IMR-90 (cell line): ENCODE measurements at places on chromosomes 11 and 22.

DNA sequence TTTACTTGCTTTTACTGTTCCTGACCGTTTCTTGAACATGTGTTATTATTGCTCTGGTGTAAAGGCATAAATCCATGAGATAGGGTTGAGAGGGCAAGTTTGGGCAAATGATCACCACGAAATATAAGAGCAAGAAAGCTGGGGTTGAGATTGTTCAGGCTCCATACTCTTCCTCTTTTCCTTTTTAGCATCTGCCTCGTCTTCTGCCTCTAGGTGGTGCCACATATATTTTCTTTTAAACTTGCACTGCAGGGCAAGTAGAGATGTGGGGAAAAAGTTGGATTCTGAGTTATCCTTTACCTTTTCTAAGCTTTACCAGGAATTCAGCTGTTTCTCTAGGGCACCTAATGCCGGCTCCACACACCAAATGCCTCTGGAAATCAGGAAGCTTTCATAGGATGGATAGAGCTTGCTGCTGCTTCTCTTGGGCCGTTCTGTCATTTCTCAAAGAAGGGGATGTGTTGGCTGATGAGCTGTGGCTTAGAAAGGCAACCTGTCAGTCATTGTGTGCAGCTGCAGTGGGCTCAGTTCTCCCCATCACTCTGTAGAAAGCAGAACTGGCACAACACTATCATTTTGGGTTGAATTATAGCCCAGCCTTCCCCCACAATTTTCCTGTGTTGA is 98.2 kb downstream of the LDLRAD3 start:
- no peak for DNase-seq
- no peak overlapping the region for H3K27ac ChIP-seq
- no peaks in the 10 kb centered on the region for H3K36me3 ChIP-seq

- H3K27me3 ChIP-seq, result no peaks in the 10 kb centered on the region
- DNase-seq, result peak; percentile 82
- peaks cover 25% of the 10 kb centered on the region for H3K4me1 ChIP-seq
- peaks cover 8% of the 10 kb centered on the region for H3K36me3 ChIP-seq
These were observed 2.8 kb downstream of the PDXP start for GRCh38 chr22:37661160-37661924.

DNA sequence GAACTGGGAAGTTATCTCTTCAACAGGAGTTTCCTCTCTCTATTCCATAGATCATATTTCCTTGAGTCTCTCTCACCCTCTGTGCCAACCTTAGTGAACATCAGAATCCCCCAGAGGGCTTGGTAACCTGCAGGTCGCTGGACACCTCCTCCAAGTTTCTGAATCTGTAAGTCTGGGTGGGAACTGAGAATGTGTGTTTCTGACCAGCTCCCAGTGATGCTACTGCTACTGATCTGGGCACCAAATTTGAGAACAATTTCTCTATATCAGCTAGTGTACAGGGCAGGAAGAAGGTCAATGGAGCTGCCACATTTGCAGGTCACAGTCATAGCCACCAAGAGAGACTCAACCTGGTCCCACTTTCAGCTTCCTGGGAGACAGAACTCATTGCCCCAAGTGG is 62.9 kb downstream of the RCN1 start:
- H3K36me3 ChIP-seq, result no peaks in the 10 kb centered on the region
- peaks cover 38% of the 10 kb centered on the region for H3K27me3 ChIP-seq
- H3K4me1 ChIP-seq, result no peaks in the 10 kb centered on the region; the same call in 1 of the 2 replicates
- H3K27ac ChIP-seq, result no peak overlapping the region

DNA sequence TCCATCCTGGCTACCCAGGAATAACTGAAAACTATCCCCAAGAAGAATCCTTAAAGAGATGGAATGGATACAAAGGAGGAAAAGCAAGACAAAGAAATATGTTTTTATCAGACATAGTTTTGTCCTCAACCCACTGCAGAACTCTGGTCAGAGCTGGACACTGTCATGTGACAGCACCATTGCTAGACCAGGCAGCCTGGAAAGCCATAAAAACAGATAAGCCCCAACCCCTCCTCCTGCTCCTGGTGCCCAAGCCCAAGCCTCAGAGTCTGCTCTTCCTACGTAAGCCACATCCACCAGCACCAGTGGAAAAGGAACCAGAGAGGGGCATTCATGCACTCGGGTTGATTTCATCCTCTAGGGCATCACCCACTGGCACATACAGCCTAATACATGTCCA is 116.9 kb downstream of the TRIM29 start:
- peaks cover 9% of the 10 kb centered on the region for H3K27me3 ChIP-seq
- no peak for DNase-seq
- no peak overlapping the region for H3K4me3 ChIP-seq
- H3K36me3 ChIP-seq, result no peaks in the 10 kb centered on the region
- H3K4me1 ChIP-seq, result no peaks in the 10 kb centered on the region

DNA sequence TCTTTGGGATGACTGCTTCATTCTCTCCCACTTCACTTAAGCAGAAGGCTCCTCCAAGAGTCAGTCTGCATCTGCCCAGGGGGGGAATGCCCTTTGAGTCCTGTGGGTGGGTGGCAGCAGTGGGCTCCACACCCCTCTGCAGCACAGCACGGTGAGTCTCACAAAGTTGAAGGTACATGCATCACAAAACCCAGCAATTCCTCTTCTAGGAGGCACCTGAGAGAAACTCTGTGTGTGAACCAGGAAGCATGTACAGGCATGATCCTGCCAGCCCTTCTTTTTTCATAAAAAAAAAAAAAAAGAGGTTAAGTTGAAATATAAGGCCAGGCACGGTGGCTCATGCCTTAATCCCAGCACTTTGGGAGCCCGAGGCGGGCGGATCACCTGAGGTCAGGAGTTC is 87.2 kb downstream of the MYO18B start:
- no peaks in the 10 kb centered on the region for H3K4me1 ChIP-seq
- H3K27ac ChIP-seq, result no peak overlapping the region
- no peak overlapping the region for H3K4me3 ChIP-seq
- no peak for DNase-seq
- no peaks in the 10 kb centered on the region for H3K27me3 ChIP-seq
- H3K36me3 ChIP-seq, result no peaks in the 10 kb centered on the region

- no peak overlapping the region for H3K4me3 ChIP-seq
- H3K27me3 ChIP-seq, result no peaks in the 10 kb centered on the region
- peaks cover 6% of the 10 kb centered on the region; the same call in 1 of the 2 replicates for H3K4me1 ChIP-seq
- DNase-seq, result peak; percentile 68
- H3K36me3 ChIP-seq, result peaks cover 17% of the 10 kb centered on the region
These were observed 13.1 kb downstream of the IFT27 start for GRCh38 chr22:36762687-36763260.

DNA sequence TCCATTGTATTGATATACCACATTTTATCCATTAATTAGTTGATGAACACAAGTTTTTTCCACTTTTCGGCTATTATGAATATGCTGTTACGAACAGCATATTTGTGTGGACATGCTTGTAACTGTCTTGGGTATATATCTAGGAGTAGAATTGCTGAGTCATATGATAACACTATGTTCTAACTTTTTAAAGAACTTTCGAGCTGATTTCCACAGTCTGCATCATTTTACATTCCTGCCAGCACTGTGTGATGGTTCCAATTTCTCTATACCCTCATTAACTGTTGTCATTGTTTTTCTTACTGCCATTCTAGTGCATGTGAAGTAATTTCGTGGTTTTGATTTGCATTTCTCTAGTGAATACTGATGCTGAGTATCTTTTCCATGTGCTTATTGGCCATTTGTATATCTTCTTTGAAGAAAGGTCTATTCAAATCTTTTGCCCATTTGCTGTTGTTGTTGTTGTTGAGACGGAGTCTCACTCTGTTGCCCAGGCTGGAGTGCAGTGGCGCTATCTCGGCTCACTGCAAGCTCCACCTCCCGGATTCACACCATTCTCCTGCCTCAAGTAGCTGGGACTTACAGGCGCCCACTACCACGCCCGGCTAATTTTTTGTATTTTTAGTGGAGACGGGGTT is 7.4 kb upstream of the RCE1 start:
- peaks cover 6% of the 10 kb centered on the region for H3K4me1 ChIP-seq
- H3K27me3 ChIP-seq, result no peaks in the 10 kb centered on the region
- H3K27ac ChIP-seq, result peak overlapping the region; percentile 71; the same call in 1 of the 2 replicates
- H3K4me3 ChIP-seq, result no peak overlapping the region
- peaks cover 10% of the 10 kb centered on the region; the same call in 1 of the 2 replicates for H3K36me3 ChIP-seq

DNA sequence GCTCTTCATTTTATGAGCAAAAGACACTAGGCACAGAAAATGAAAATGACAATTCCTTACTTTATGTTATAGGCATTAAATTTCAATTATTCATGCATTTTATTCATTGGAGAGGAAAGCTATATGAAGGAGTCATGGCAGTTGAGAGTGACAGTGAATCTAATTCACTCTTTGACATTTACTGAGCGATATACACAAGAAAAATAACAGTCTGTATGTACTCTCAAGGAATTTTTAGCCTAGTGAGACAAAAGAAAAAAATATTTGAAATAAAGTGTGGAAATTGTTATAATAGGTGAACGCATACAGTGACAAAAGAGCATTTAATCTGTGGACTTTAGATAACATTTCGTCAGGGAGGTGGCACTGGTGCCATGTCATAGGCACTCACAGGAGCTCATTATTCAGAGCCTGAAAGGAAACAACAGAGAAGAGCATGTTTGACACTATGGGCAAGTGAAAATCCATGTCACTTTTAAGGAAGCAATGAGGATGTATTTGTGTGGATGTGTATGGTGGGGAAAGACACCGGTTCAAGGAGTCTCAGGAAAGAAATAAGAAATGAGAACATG is 323.1 kb downstream of the LUZP2 start:
- H3K36me3 ChIP-seq, result no peaks in the 10 kb centered on the region
- H3K4me1 ChIP-seq, result no peaks in the 10 kb centered on the region; the same call in 1 of the 2 replicates
- no peak overlapping the region for H3K4me3 ChIP-seq
- H3K27me3 ChIP-seq, result no peaks in the 10 kb centered on the region
- no peak for DNase-seq

- 0 out of 2 replicates have a peak, but pooled peaks cover 5% of the 10 kb centered on the region for H3K4me1 ChIP-seq
- H3K27ac ChIP-seq, result no peak overlapping the region
- no peak overlapping the region for H3K4me3 ChIP-seq
- H3K27me3 ChIP-seq, result no peaks in the 10 kb centered on the region
- no peak for DNase-seq
These were observed 20.3 kb upstream of the RRM1 start for GRCh38 chr11:4074266-4074665.

DNA sequence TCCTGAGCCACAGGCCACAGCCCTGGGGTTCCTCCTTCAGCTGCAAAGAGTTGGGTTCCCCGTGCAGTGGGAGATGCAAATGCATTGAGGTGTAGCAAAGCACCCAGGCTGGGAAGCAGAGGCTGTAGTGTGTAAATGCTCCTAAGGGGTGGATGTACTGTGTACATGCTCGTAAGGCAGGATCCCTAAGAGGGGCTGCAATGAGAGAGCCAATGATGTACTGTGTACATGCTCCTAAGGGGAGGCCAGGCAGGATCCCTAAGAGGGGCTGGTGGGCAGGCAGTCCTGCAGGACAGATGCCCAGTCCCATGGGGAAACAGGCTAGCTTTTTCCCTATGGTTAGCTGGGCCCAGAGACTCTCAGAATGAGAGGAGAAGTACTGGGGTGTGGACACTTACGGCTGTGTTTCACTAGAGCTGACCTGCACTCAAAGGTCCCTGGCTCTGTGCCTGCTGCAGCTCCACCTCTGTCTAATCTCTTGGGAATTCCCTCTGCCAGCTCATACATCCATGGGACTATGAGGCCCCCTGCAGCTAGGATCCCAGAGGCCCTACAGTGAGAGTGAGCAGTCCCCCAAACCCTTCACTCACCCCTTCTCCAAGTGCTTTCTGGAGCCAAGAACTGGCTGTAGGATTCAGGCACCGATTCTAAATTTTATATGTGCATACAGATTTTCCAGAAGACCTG is 261.9 kb upstream of the LUZP2 start:
- H3K4me1 ChIP-seq, result peaks cover 8% of the 10 kb centered on the region
- DNase-seq, result peak; percentile 79
- no peaks in the 10 kb centered on the region for H3K36me3 ChIP-seq

- no peak overlapping the region for H3K27ac ChIP-seq
- peak; percentile 54 for DNase-seq
- H3K27me3 ChIP-seq, result peaks cover 13% of the 10 kb centered on the region
- peaks cover 12% of the 10 kb centered on the region for H3K4me1 ChIP-seq
These were observed 104.0 kb upstream of the TOP3B start for GRCh38 chr22:22086501-22087158.

GRCh38 chr11:42890773-42891172 is 421.0 kb upstream of the API5 start:
- H3K4me1 ChIP-seq, result no peaks in the 10 kb centered on the region
- H3K27ac ChIP-seq, result no peak overlapping the region
- no peaks in the 10 kb centered on the region for H3K36me3 ChIP-seq
- no peak overlapping the region for H3K4me3 ChIP-seq
- no peak for DNase-seq

DNA sequence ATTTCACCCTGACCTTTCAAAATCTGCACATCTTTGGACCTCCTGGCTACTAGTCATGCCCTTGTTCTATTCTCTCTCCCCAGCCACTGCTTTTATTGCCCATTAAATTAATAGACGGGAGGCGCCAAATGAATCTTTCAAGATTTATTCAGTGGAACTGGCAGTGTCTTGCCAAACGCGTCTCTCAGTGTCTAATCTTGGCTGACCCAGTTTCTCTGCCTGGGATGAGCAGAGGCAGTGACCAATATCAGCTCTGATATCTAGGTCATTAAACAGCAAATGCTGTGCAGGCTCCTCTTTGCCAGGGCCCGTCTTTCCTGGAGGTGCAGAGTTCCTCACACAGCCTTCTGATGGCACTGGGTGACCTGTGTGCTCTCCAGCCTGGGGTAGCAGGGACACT is 74.0 kb downstream of the TRAF6 start:
- peaks cover 6% of the 10 kb centered on the region for H3K4me1 ChIP-seq
- no peaks in the 10 kb centered on the region for H3K27me3 ChIP-seq
- no peak for DNase-seq
- H3K36me3 ChIP-seq, result peaks cover 2% of the 10 kb centered on the region

GRCh38 chr22:20625270-20625669 is 117.9 kb downstream of the MED15 start:
- no peaks in the 10 kb centered on the region for H3K36me3 ChIP-seq
- H3K4me3 ChIP-seq, result no peak overlapping the region
- H3K27me3 ChIP-seq, result peaks cover 54% of the 10 kb centered on the region

DNA sequence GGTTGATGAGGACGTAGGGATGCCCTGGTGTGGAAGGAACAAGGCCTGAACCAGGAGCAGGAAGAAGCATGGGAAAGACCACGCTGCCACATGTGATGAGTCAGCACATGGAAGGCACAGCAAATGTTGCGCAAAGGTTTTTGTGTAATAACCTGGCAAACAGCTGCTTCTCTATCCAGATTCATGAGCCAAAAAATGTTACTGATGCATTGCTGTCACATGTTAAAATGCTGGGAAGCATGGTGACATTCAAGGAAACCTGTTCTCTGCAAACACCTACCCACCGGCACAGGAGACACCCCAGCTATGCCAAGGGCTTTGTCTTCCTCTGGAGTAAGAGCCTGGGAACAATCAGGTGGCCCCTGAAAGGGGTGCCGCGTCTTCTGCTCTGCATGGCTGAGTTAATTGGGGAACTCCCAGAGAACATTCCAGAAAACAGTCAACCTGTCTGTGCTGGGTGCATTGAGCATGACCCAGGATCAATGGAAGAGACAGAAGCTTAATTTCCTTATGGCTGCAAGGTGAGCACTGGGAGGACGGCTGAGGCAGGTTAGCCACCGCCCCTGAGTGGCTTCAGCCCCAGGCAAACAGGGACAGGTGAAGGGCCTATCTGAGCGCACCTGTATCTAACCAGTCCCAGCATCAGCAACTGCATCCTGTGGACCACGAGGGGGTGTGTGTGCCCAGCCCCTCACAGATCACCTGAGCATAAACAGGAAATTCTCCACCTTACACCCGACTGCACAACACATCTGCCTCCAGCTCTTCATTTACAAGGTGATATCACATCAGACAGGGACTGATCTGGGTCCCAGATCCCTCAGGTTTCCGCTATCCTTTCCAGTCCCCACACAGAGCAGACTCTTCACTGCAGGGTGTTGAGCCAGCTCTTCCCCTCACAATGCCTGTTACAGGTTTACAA is 108.4 kb downstream of the GGTLC2 start:
- peak; percentile 47 for DNase-seq
- peaks cover 6% of the 10 kb centered on the region for H3K27me3 ChIP-seq
- H3K4me1 ChIP-seq, result no peaks in the 10 kb centered on the region
- no peak overlapping the region for H3K4me3 ChIP-seq
- H3K36me3 ChIP-seq, result no peaks in the 10 kb centered on the region
- no peak overlapping the region for H3K27ac ChIP-seq
